ENCODE measurements at places on chromosomes 11 and 22. TPM values are rescaled to one million over a fixed set of nuclear protein-coding genes. Genes with fewer than 3 reads are reported as not detected.

Gene MRGPRE
- total RNA-seq = not detected

Gene HOATZ
- total RNA-seq = not detected

Gene MS4A15
- not detected for total RNA-seq

Gene CDC42EP1
- total RNA-seq = 38.9 TPM

Gene ZFPL1
- 18.4 TPM for total RNA-seq

Gene OTOG
- not detected for total RNA-seq

Gene TH
- total RNA-seq = not detected

Gene CALCA
- total RNA-seq = 0.73 TPM

GRCh38 chr22:45472426-45472825 is 30.3 kb upstream of the FBLN1 start:
- DNase-seq = no peak

- no peak for DNase-seq
Measured at GRCh38 chr11:61171907-61172306, 10.7 kb upstream of the VPS37C start.

- DNase-seq = no peak
Measured at GRCh38 chr11:8567602-8568198, 26.3 kb downstream of the STK33 start.

DNA sequence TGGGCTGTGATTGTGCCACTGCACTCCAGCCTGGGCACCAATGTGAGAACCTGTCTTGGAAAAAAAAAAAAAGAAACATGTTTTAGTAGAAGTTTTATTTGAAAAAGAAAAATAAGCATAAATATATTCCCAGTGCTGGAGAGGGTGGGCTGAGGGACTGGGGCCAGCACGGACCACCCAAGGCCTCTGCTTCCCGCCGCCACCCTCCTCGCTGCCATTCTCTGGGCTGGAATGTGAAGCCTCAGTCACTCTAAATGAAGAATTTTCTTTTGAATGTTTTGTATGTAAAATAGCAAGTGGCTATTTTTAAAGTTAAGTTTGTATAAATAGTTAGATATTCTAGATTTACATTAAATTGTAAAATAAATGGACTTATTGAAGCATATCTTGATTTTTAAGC is 5.1 kb upstream of the TRMU start:
- no peak for DNase-seq

- DNase-seq = peak; percentile 94
Measured at GRCh38 chr11:15199693-15200092, 85.0 kb downstream of the INSC start.

- DNase-seq = no peak
Measured at GRCh38 chr11:64787526-64788320, 9.4 kb upstream of the SF1 start.

- no peak for DNase-seq
Measured at GRCh38 chr22:20997536-20998257, 4.2 kb downstream of the THAP7 start.

GRCh38 chr11:132122735-132123134 is 752.3 kb downstream of the NTM start:
- DNase-seq = no peak

DNA sequence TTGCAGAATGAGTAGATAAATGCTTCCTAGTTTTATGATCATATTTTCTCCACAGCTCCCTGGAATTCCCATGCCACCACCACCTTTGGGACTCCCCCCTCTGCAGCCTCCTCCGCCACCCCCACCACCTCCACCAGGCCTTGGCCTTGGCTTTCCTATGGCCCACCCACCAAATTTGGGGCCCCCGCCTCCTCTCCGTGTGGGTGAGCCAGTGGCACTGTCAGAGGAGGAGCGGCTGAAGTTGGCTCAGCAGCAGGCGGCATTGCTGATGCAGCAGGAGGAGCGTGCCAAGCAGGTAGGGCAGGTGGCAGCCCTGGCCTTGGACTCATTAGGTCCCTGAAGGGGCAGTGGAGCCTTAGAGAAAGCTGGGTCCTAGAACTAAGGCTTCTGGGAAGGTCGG is 2.9 kb downstream of the SF3B2 start:
- no peak for DNase-seq

- no peak for DNase-seq
Measured at GRCh38 chr22:22593250-22593649, 34.2 kb upstream of the PRAME start.

GRCh38 chr11:11661326-11662040 is 39.7 kb upstream of the GALNT18 start:
- no peak for DNase-seq

- no peak for DNase-seq
Measured at GRCh38 chr11:58640386-58641023, 18.0 kb downstream of the CNTF start.

GRCh38 chr11:133305208-133305956 is 226.9 kb downstream of the OPCML start:
- no peak for DNase-seq

DNA sequence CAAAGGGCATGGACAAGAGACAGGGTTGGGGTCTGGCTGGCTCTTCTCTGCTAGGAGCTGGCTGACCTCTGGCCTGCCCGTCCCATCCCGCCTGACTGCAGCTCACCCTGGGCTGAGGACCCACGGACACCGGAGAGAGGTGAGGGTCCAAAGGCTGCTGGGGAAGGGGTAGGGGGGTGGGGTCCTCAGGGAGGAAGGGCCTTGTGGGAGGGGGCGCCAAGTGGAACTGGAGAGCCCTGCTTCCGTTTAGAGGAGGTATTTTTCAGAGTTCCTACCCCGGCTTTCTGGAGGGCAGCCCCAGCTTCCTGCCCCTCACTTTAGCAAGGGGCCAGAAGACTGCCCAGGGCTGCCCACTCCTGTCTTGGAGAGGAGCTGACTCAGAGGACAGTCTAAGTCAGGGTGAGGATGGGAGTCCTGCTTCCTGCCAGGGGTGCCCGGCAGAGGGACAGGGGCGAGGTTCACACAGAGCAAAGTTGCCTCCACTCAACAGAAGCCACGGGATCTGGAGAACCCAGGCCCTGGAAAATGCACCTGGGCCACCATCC is 7.1 kb downstream of the LARGE2 start:
- DNase-seq = no peak

DNA sequence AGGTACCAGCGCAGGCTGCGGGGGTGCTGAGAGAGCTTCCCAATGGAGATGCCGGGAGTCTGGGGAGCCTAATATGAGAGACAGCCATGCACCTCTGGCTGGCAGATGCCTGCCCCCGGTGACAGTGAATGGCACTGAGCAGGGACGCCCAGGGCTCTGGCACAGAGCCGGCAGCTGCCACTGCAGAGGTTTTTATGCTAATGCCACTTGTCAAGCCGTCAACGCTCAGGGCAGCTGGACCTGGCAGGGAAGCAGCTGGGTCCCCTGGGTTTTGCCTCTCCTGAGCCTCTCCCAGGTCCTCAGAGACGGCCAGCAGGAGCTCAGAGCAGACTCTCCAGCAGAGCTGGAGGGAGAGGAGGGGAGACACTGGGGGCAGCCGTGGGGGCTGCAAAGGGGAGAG is 573.6 kb downstream of the BUD13 start:
- no peak for DNase-seq

GRCh38 chr11:13283636-13284035 is 6.0 kb downstream of the BMAL1 start:
- no peak for DNase-seq

DNA sequence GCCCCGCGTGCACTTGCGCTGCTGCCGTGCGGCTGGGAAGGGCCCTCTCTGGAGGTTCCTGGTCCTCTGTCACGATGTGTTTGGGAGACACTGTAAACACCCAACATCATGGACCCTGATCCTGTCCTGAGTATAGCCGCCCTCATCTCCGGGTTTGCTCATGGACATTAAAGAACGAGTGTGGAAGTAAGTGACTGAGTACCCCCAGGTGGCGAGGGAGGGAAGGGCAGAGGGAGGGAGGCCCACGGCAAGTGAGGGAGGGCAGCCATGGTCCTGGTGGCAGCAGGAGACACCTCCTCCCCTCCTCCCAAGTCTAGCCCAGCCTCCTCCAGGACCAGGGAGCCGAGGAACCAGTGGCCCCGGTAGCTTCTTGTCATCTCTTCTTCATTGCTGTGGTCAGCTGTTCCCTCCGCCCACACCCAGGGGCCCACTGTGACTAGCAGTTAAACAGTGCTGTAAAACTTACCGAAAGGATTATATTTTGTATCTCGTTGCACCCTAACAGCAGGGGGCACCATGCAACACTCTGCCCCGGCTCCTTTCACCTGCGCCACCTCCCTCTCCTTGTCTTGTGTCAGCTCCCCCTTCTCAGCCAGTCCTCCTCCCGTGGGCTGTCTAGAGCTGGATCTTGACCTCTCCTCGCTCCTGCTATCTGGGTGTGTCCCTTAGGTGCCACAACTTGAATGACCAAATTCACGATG is 566.5 kb upstream of the B3GAT1 start:
- no peak for DNase-seq

- no peak for DNase-seq
Measured at GRCh38 chr11:132579136-132579535, 953.2 kb downstream of the OPCML start.

DNA sequence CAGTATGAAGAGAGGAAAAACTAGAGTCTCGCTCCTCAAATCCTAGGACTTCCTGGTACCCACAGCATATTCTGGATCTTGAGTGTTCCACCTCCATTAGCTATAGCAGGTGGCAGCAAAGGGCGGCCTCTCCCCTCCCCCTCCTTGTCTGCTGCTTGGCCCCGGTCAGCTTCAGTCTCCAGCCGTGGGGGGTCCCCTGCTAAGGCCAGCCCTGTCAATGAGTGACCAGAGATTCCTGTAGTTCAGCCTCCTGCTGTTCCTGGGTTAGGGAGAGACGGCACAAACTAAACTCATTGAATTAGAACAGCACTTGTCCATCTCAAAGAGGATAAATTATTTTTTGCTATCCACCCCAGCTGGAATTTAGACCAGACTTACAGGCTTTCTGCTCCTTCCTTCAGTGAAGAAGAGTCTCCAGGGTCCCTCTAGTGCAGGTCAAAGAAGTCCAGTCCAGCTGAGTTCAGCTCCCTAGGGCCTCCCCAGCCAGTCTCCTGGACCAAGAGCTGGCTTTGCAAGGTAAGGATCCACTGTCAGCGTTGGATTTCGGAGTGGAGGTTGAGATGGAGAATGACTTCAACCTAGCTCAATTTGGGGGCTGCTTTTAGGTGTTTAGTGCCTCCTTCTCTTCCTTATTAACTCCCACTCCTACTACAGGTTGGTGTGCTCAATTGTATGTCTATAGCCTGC is 1.1 kb upstream of the PHLDB1 start:
- DNase-seq = no peak

- no peak for DNase-seq
Measured at GRCh38 chr22:20430101-20430719, 7.4 kb downstream of the SCARF2 start.

All from left lobe of liver (tissue), 2 donors.